ENCODE measurements at places on chromosomes 6 and 20.

- no peak for DNase-seq
Measured at GRCh38 chr20:23446505-23446904, 6.2 kb downstream of the CST11 start.

- DNase-seq = no peak
Measured at GRCh38 chr20:10715035-10715434, 41.2 kb upstream of the JAG1 start.

- no peak for DNase-seq
Measured at GRCh38 chr20:60069656-60070055, 111.4 kb downstream of the CDH26 start.

DNA sequence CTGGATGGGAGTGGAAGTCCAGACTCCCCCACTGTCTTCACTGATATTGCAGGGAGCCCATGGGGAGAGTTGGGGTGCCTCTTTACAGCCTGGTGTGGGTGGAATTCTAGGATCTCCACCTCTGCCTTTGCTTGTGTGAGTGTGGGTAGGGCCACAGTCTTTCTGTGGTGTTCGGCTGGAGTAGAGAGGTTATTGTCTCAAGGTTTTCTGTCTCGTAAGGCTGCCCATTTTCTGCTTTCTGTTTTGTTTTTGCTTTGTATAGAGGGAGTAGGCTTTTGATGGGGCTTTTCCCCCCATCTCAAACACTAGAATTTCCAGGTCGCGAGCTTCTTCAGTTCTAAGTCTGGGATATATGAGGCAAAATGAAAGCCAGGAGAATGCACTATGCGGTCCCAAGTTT lies 40.4 kb upstream of the ELMO2 start:
- no peak for DNase-seq

GRCh38 chr20:24317224-24317623 lies 152.2 kb upstream of the SYNDIG1 start:
- DNase-seq = no peak

GRCh38 chr6:122730775-122731386 lies 48.6 kb upstream of the FABP7 start:
- no peak for DNase-seq

- no peak for DNase-seq
Measured at GRCh38 chr6:90805619-90806155, 218.8 kb upstream of the MAP3K7 start.

DNA sequence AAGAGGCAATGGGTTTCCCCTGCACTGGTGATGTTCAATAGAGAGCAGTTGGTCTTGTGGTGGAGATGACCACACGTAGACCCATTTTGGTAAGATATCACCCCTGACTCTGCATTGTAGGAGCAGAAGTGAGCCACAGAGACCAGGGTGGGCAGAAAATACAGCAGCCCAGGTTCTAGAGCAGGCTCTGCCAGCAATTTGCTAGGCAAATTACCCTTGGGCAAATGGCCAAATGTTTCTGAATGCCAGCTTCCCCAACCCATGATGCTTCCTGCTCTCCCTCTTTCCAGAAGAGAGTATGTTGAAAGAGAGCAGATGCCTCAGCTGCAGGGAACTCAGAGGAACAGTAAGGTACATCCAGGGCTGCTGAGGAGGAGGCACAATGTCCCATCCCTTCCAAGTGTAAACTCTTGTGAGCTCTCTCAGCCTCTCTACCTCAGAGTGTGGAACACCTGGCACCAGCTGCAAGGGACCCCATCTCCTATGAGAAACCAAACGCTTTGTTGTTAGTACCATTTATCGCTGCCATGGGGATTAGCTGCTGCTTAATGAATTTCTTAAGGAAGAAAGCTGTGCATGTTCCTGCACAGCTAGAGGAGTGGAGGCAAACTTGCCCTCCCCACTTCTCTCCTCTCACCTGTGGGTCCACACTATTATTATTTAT lies 317.5 kb upstream of the MOCS1 start:
- DNase-seq = no peak

GRCh38 chr20:32737371-32738223 lies 5.7 kb downstream of the COMMD7 start:
- no peak for DNase-seq

DNA sequence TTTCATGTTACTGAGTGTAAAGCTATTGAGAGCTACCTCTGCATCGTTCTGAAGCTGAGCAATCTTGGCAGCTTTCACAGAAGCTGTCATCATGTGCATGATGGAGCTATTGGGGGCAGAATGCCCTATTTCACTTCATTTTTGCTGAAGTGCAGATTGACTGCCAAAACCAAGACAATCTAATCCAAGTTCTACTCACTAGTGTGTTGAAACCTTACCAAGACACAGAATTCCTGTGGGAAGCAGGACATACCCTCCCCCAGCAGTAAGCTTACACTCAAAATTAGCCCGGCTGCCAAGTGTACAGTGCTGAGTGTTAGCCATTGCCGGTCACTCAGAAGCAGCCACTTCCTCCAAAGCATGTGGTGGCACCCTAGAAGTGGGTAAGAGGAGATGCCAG lies 177.3 kb upstream of the TENT5A start:
- DNase-seq = no peak
